ENCODE measurements at places on chromosomes 2 and 18. TPM values are rescaled to one million over a fixed set of nuclear protein-coding genes. Genes with fewer than 3 reads are reported as not detected.

GRCh38 chr18:31760695-31761094 is at the start of gene SLC25A52:
SLC25A52 (minus strand) TSS chr18:31760880; CDS start chr18:31760661, 219 bp downstream.
- DNase-seq = no peak

Gene SLC4A3
- not detected for polyA plus RNA-seq

GRCh38 chr18:45690975-45691815 is 32.8 kb upstream of the SLC14A1 start:
- DNase-seq = peak; percentile 80

GRCh38 chr2:9696731-9697130 is 65.9 kb upstream of the YWHAQ start:
- DNase-seq = no peak

DNA sequence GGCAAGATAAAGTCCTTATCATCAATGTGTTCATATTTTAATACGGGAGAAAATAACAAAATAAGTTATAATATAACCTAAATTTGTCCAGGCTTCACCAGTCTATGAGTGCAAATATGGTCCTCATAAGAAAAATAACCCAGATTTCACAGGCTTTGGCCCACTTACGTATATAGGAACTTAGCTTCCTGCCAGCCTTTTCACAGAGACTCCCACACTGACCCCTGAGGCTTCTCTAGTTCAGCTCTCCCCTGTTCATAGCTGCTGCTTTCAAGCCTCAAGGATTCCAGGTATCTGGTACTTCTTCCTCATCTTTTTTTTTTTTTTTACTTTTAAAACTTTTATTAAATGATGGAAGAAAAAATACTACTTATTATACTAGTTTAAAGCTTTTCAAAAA is 74.9 kb upstream of the PELI1 start:
- no peak for DNase-seq

GRCh38 chr2:165114346-165114939 is 89.4 kb downstream of the SCN3A start:
- DNase-seq = no peak

- DNase-seq = peak; percentile 29
Measured at GRCh38 chr2:234422273-234422732, 74.6 kb downstream of the ARL4C start.

GRCh38 chr2:119910566-119910965 is 102.3 kb upstream of the EPB41L5 start:
- no peak for DNase-seq

GRCh38 chr18:35513181-35513936 is 15.6 kb upstream of the INO80C start:
- DNase-seq = no peak

GRCh38 chr2:9755008-9755407 is 88.3 kb upstream of the TAF1B start:
- DNase-seq = no peak

Gene C1QL2
- not detected for polyA plus RNA-seq

DNA sequence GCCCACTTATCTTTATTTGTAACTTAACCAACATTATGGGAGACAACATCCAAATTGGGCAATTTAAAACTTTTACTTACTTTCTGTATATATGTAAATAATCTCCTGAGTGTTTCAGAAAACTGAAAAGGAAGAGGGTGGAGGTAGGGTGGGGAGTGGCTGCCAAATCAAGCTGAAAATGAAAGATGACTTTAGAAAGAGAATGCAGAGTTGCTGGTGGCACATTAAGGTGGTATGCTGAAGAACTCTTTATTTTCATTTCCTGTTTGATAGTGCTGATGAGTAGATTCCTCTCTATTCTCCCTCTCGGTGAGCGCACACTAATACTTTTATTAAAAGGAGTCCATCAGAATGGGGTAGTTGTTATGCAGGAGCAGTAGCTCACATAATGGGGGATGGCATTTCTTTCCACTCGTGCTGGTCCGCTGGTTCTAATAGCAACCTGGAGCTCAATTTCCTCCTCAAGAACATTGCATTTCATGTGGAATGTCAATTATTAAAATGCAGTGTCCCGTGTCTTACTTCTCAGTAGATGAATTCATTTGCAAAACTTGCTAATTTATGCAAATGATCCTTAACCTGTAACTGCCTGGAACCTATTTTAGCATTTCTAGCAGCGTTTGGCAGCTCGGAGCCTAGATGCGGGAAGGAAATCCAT is 466.9 kb upstream of the HNRNPA3 start:
- DNase-seq = no peak

Gene LHCGR
- not detected for polyA plus RNA-seq

DNA sequence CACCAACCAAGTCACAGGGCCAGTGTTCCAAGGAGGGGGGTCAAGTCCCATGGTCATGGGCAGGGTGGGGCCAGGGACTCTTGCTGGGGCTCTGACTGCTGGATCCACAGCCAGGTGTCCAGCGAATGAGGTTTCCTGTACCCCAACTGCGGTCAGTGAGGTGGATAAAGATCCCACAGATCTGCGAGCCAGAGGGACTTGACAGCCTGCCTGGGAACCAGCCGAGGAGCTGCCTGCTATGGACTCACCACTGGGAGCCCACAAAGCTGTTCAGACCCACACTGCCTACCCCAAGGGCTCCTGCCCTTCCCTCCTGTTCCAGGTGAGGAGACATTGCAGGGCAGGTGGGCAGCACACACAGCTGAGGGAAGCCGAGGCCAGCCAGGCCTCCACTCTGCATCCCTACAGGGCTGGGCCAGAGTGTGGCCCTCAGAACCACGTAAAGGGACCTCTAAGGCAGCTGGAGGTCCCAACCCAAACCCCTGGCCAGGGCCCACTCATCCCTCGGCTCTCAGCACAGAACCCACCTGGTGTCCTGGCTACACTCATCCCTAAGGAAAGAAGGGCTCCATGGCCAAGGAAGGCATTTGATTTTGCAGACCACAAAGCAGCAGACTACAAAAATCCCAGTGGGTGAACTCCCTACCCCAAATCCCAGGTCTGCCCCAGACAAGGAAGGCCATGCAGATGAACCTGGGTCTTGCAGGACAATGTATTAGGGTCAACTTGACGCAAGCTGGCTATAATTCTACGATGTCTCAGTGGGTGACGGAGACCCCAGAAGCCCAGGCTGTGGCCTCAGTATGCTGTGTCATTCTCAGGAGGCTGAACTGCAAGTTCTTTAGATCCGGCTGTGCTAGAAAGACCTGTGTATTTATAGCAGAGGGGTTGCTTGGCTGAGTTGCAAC is 209.2 kb downstream of the MGAT5 start:
- DNase-seq = no peak

DNA sequence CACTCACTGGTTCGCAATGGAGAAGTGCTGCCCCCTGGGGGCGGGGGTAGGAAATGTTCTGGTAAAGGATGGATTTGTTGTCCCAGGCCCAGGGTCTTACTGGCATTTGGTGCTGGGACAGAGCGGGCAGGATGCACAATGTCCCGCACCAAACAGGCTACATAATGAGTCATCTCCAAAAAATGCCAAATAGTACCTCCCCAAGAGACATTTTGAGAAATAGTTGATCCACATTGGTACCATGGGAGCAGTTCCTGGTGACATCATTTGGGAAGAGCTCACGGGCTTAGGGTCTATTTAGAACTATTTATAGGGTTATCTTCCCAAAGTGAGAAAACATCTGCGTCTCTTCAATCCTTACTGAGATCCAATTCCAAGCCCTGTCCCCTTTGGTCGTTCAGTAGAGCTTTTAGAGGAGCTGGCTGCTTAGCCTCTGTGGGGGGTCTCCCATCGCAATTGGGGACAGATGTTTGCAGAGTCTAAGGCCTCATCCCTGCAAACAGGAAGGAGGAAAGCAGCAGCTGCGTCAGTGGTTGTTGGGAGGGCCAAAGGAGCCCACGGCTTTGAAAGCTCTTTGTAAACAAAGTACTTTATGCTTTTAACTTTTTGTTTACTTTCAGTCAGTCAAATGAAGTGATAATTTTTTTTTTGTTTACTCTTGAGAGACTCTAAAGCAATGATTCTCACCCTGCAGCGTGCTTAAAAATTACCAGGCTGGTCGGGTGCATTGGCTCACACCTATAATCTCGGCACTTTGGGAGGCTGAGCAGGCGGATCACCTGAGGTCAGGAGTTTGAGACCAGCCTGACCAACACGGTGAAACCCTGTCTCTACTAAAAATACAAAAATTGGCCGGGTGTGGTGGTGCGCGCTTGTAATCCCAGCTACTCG is 49.3 kb downstream of the GREB1 start:
- DNase-seq = peak; percentile 34

Gene SFT2D3
- 4.5 TPM for polyA plus RNA-seq

GRCh38 chr18:7870855-7871254 is 303.7 kb downstream of the PTPRM start:
- no peak for DNase-seq

- DNase-seq = no peak
Measured at GRCh38 chr2:64008434-64009009, 10.7 kb downstream of the VPS54 start.

GRCh38 chr2:42510191-42510590 is 16.4 kb upstream of the KCNG3 start:
- no peak for DNase-seq

DNA sequence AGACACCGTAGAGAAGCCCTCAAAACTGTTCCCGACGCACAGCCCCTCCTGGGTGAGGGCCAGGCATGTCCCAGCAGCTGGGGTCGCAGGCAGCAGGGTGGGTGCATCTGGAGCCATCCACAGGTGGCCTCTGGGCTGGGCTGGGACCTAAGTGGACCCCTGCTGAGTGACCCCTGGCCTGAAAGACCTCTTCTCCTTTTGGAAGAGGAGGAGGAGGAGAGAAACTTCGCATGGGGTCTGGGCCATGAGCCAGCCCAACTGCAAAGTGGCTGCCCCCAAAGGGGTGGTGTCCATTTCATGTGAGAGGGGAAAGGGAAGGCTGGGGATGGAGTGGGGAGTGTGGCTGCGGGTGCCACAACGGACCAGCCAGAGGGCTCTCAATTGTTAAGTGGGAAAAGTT is 25.1 kb downstream of the ANO7 start:
- DNase-seq = no peak

Gene COLEC12
- polyA plus RNA-seq = not detected

GRCh38 chr2:24080701-24081100 is 3.9 kb downstream of the TP53I3 start:
- DNase-seq = no peak

DNA sequence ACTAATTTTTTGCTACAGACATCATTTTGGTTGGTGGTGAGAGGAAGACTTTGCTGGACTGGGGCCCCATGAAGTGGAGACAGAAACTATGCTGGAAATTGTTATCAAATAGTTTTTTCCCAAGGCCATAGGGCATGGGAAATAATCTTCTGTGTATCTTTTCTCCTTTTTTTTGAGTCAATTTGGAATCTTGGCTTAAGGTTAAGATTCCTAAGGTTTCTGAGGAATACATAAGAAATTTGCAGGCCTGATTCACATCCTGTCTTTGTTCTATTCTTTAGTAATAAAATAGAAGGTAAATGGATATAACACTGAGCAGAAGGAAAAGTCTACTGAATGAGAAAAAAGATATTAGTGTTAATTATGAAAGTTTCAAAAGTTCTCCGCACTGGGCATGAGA is 16.6 kb downstream of the SMC6 start:
- DNase-seq = no peak

- no peak for DNase-seq
Measured at GRCh38 chr2:113179446-113180045, 5.8 kb downstream of the PSD4 start.

- no peak for DNase-seq
Measured at GRCh38 chr2:233600386-233600785, 17.0 kb upstream of the UGT1A8 start.

Gene CDK5R2
- polyA plus RNA-seq = not detected

DNA sequence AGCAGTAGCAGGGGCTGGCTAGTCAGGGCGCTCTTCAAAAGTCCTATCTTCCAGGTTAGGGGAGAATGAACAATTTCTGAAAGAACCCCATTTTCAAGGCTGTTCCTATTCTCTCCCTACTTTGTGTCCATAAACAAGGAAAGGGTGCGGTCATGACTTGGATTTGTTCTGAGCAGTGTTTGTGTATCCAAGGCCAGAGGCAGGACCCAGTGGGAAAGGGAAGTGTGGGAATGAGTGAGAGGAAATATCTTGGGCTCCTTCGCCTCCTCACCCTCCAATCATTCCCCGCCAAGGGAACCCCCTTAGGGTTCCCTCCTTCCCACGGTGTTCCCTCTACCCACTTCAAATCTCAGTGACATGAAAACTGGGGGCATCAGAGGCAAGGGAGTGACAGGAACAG is 25.5 kb upstream of the SPTBN1 start:
- no peak for DNase-seq

- DNase-seq = no peak
Measured at GRCh38 chr2:3246928-3247714, 130.5 kb downstream of the EIPR1 start.

GRCh38 chr2:38690499-38691420 is 24.8 kb downstream of the GALM start:
- no peak for DNase-seq

DNA sequence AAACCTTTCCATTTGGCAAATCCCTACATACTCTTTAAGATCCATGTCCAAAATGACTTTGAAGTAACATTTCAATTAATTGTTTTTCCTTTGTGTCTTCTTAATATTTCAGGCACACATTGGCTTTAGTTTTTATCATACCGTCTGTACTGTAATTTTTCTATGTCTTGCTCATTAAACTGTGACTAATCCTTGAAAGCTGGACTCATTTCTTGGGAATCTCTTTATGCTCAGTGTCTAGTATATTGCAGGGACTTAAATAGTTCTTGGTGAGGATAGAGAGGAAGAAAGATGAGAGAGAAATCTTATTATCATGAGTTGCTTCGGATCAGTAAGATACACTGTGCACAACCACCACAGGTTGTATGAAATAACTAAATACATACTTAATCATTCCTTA is 448.3 kb upstream of the ST6GAL2 start:
- no peak for DNase-seq

- DNase-seq = no peak
Measured at GRCh38 chr18:67519592-67519991, 3.1 kb upstream of the DSEL start.

DNA sequence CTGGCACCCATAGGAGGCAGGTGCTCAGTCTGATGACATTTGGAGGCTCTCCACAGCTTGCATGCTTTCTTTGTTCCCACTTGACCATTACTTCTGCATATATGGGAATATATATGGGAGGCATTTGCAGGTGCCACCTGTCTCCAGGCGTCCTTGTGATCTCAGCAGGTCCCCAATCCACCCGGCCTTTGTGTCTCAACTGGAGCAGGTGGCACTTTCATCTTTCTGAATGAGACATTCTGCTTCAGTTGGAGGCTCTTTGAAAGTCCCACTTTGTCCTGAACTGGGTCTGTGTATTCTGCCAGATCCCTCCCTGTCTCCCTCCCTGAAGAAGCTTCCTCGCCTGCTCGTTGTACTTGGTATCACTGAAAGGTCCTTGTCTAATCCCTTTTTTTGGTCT is 318.1 kb upstream of the EPAS1 start:
- DNase-seq = no peak

Gene RIT2
- not detected for polyA plus RNA-seq

DNA sequence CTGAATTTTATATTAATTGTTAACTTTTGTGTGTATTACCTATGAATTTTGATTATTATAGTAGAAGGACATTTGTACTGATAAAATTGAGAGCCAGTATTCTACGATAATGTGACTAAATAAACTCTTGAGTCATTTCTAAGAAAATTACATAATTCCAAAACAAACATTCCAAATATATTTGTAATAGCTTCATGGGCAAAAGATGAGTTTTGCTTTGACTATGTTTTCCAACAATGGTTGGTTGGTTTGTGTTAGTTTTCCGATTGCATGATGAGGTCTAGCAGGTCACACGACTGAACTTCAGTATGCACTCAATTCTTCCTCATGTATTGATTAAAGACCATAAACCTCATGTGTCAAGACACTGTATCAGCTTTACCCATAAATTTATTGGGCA is 71.7 kb upstream of the WDR75 start:
- no peak for DNase-seq

GRCh38 chr2:10085668-10086059 is 5.5 kb upstream of the CYS1 start:
- DNase-seq = no peak

GRCh38 chr2:102620332-102620731 is 979 bp downstream of the SLC9A2 start:
- DNase-seq = no peak
